ENCODE measurements at places on chromosomes 2 and 18. TPM values are rescaled to one million over a fixed set of nuclear protein-coding genes. Genes with fewer than 3 reads are reported as not detected.

CPLX4 gene
- not detected for total RNA-seq

IL18R1 gene
- total RNA-seq = 41.3 TPM

RGPD6 gene
- total RNA-seq = 13.3 TPM

TMEM247 gene
- not detected for total RNA-seq

SERPINB13 gene
- total RNA-seq = not detected

B3GNT7 gene
- not detected for total RNA-seq

CHRND gene
- total RNA-seq = not detected

ZBTB7C gene
- total RNA-seq = 0.35 TPM

KLF11 gene
- total RNA-seq = 8.9 TPM

CFAP210 gene
- total RNA-seq = not detected

LBX2 gene
- not detected for total RNA-seq

PSMA8 gene
- total RNA-seq = 0.91 TPM

DES gene
- total RNA-seq = not detected

SLC4A5 gene
- total RNA-seq = 4.6 TPM

RESP18 gene
- not detected for total RNA-seq

PRSS56 gene
- total RNA-seq = not detected

CNTNAP5 gene
- not detected for total RNA-seq

FKBP1B gene
- 0.58 TPM for total RNA-seq

KIF1A gene
- total RNA-seq = 0.60 TPM

AKAIN1 gene
- total RNA-seq = not detected

PNPT1 gene
- total RNA-seq = 19.7 TPM

GALR1 gene
- not detected for total RNA-seq

CHRNA1 gene
- not detected for total RNA-seq

UGT1A8 gene
- total RNA-seq = not detected

TGFA gene
- not detected for total RNA-seq

HOXD13 gene
- total RNA-seq = not detected

UBXN4 gene
- total RNA-seq = 112 TPM

HOXD11 gene
- not detected for total RNA-seq

ABCG8 gene
- total RNA-seq = not detected

ZNF142 gene
- 42.7 TPM for total RNA-seq

CRYGC gene
- total RNA-seq = not detected

ANKRD53 gene
- not detected for total RNA-seq

SPDYA gene
- total RNA-seq = 1.3 TPM

RAPGEF4 gene
- total RNA-seq = 0.38 TPM

DHRS9 gene
- total RNA-seq = not detected

ACTG2 gene
- total RNA-seq = not detected

CFAP53 gene
- 0.45 TPM for total RNA-seq

MDH1B gene
- total RNA-seq = not detected

ANKRD44 gene
- 242 TPM for total RNA-seq

CDH19 gene
- not detected for total RNA-seq

Data from activated naive CD4-positive, alpha-beta T cell treated with anti-CD3 and anti-CD28 coated beads, Interleukin-2, amount 10 ng/mL, durations not matched to agents 5 hours and 36 hours (primary cell).